ENCODE measurements at places on chromosomes 5 and 9. TPM values are rescaled to one million over a fixed set of nuclear protein-coding genes. Genes with fewer than 3 reads are reported as not detected.

RFX3 gene
- total RNA-seq, result 2.7 TPM

ITK gene
- not detected for total RNA-seq

ARSI gene
- total RNA-seq, result 5.4 TPM

SOHLH1 gene
- not detected for total RNA-seq

MELK gene
- 7.0 TPM for total RNA-seq

PHF24 gene
- total RNA-seq, result 0.28 TPM

CAMK4 gene
- 5.1 TPM for total RNA-seq

CTSV gene
- 0.38 TPM for total RNA-seq

EMB gene
- 15.9 TPM for total RNA-seq

LAMC3 gene
- total RNA-seq, result under 0.01 TPM

C8G gene
- total RNA-seq, result not detected

FOXD4L4 gene
- total RNA-seq, result under 0.01 TPM

LMAN2 gene
- total RNA-seq, result 342 TPM

SLC45A2 gene
- total RNA-seq, result not detected

PIP5K1B gene
- not detected for total RNA-seq

SPZ1 gene
- not detected for total RNA-seq

FOXD4L5 gene
- under 0.01 TPM for total RNA-seq

NOTCH1 gene
- total RNA-seq, result 24.5 TPM

MTMR12 gene
- 16.7 TPM for total RNA-seq

ABHD17B gene
- 19.9 TPM for total RNA-seq
